Esophagus squamous epithelium (tissue), 5 donors: ENCODE measurements at places on chromosomes 7 and 10.

GRCh38 chr7:42606193-42606905 is 305.5 kb downstream of the C7orf25 start:
- DNase-seq, result no peak

GRCh38 chr7:133040674-133041073 is 41.2 kb downstream of the CHCHD3 start:
- DNase-seq, result no peak

GRCh38 chr7:25297278-25297677 is 69.0 kb upstream of the NPVF start:
- no peak for DNase-seq

GRCh38 chr10:105585753-105586152 is 944.7 kb downstream of the SORCS3 start:
- no peak for DNase-seq

- no peak for DNase-seq
These were observed 25.3 kb downstream of the DENND11 start for GRCh38 chr7:141676618-141677017.

GRCh38 chr7:64654796-64655548 is 11.0 kb upstream of the ZNF107 start:
- DNase-seq, result no peak

GRCh38 chr7:141512597-141512996 is 38.6 kb upstream of the AGK start:
- DNase-seq, result no peak

DNA sequence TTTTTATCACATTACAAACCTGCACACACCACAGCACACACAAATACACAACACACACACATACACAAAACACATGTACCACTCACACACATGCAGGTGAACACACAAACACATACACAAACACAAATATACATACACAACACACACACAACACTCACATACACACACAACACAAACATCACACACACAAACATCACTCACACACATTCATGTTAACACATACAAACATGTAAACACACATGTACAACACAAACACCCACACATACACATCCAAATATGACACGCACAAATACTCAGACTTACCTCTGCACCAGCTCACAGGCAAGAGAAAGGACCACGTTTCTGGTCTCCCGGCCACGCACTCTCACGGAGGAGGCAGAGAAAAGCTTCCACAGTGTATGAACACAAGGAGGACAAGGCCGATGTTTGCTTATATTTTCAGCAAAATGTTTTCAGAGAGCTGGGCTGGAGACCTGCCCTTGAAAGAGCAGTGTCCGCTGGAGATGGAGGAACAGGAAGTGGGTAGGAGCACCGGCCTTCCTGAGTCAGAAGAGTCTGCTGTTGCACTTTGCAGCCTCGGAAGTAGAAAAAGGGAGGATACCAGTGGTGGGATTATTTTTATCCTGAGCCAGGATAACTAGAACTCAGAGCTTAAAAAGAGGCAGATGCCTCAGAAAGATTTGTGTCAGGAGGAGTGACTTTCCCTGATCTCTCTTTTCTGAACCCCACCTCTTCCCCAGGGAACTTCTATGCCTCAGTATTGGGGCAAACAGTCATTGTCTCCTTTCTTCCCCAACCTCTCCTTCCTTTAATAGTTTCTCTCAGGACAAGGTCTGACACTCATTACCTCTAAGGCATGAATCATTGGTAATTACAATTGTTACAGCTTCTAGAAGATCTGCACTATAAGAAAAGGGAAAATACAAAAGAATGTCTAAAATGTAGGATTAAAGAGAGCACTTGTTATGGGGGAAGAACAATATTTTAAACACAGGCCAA is at the start of gene GIMAP6:
Gene GIMAP6 (minus strand): TSS at position 520 of the 999 bp plus-strand sequence. CDS start 2,243 bp downstream, outside the sequence.
- DNase-seq, result no peak

DNA sequence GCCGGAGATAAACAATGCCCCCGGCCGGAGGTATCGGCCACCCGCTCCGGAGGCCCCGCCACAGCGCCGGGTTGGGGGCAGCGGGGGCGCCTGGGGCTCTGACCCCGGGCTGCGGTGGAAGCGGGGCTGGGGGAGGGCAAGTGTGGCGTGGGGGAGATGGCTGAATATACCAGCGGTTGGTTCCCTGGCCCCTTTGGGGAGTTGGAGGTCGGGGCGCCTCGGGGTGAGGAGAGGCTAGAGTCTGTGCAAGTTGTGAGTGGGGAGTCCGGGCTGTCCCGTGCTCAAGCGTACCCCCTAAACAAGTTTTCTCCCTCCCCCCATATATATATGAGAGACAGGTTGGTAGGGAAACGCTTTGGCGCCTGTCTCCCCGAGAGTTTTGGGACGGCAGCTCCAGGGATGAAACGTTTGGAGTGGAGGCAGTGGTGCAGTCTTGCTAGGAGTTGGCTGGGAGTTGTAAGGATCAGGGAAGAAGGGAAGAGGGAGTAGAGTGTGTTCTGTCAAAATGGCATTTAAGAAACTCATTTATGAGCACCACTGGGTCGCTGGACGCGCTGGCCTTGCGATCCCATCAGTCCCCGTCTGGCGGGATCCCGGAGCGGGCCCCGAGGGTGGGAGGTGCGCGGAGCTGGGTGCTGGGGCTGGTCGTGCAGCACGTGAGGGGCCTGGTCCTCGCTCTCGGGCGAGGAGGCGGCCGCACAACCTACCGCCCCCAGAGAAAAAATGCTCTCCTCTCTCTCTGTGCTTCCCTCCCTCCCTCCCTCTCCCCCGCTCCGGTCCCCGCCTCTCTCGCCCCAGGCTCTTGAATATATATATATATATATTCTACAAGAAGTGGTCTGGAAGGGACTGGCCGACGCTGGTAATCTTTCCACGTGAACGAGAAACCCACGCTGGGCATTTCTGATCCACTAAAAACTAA is 1.1 kb downstream of the TET1 start:
- DNase-seq, result no peak

- no peak for DNase-seq
These were observed 169.5 kb upstream of the SVIL start for GRCh38 chr10:29804025-29804852.

DNA sequence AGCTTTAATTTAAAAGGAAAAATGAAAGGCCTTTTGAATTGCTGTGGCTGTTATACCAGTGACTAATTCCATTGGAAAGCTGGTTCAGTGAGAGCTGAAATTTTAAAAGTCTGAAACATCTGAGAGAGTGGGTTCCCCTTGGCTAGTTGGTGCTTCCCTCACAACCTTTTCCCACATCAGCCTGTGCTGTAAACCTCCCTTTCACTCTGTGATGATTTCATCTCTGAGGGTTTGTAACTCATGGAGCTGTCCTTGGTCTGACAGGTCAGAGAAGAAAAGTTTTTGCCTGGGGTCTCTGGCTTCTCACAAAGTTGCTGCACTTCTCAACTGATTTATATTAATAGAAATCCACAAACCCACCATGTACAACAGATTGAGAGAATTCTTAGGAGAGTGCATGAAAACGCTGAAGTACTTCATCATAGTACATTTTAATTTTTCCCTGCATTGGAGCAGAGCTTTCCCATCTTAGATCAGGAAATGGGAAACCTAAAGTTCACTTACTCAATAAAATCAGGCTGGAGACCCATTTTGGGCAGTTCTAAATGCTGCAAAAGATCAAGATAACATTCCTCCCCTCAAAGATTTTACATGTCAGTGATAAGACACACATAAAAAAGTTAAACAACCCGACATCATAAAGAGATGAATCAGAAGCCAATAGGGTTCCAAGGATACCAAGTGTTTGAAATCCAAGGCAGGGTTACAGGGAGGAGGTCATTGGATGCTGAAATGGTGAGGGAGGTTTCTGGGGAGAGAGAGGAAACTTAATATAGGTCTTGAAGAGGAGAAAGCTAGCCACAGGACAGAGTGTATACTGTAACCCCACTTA is 157.0 kb upstream of the MKLN1 start:
- DNase-seq, result no peak

DNA sequence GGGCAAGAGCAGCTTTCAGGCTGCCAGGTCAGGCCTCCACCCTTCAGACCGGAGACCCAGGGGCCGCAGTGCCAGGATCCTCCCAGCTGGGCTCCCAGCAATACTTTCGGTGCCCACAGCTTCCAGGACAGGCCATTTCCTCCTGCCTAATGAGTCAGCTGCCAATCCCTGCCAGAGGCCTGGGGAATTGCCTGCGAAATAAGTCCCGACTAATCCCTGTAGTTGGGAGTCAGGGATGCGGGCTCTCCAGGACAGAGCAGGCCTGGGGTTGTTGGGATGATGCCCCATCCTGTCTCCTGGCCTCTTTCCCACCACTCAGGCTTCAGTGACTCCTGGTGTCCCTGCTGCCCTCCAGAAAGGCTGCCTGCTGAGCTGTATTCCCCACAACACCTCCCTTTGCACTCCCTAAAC is 143.5 kb upstream of the UNC5B start:
- DNase-seq, result no peak

- no peak for DNase-seq
These were observed 276.5 kb upstream of the SMIM30 start for GRCh38 chr7:113394856-113395255.

DNA sequence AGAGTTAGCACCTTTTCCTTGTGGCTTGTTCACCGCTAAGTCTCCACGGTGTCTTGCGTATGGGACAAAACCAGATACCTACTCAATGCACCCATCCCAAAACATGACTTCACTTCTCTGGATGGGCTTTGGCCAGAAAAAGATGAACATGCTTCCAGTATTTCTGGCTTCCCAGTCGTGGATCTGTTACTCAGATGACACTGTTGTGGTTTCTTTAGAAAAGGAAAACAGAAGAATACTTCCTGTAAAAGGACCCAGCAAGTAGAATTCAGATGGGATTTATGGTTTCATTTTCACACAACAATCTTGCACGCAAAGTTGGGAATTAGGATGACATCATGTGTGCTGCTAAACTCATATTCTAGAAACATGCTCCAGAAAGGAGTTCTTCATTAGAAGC is 216.7 kb downstream of the ADAM12 start:
- DNase-seq, result no peak

- DNase-seq, result no peak
These were observed 4.0 kb upstream of the SVOPL start for GRCh38 chr7:138705167-138705566.

- no peak for DNase-seq
These were observed 13.1 kb downstream of the RBP3 start for GRCh38 chr10:47361293-47361692.

- no peak for DNase-seq
These were observed 558.8 kb upstream of the CNTNAP2 start for GRCh38 chr7:145557805-145558204.

DNA sequence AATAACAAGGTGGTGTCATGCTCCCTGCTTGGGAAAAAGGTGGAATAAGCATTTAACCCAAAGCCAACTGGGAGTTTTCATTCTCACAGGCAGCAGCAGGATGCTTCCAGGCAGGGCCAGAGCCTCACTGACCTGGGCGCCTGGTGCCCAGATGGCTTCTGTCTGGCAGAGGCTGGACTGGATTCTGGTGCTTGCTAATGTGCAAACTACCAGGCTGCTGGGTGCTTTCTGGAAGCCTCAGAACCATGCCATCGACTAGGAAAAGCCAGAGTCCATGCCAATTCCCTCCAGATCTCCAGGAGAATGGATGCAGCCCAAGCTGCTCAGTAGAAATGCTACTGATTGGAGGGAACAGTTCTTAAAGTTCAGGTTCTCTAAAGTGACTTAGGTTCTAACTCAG is 36.2 kb downstream of the VIPR2 start:
- DNase-seq, result no peak

DNA sequence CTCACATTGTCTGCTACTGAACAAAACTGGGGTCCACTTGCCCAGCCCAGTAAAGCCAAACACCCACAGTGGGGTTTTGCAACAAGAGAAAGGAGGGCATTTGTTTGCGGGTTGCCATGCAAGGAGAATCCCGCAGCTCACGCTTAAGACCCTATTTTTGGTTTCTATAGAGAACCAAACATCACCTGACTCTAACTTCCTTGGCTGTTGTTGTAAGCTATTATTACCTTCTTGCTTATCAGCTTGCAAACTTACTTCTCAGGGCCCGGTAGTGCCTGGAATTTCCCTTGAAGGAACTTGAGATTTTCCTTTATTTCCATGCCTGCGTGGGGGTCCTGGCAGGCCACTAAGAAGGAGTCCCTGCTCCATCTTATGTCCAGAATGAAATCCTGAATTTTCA is 20.7 kb downstream of the IFIT3 start:
- DNase-seq, result no peak

GRCh38 chr7:26965724-26966123 is 101.3 kb upstream of the SKAP2 start:
- no peak for DNase-seq

DNA sequence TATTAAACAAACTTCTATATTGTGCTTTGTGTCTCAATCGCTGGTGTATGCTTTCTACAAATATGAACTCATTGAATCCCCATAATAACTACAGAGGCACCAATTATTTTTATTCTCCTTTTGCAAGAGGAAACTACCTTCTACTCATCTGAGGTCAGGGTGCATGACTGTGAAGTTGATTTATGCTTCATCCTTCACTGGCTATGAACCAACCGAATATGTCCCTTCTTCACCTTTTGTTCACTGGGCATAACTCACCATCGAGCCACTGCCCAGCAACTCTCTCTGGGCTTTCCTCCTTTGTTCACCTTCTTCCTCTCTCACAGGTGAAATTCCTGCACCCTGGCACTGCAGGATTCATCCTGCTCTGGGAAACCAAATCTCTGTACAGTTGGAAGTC is 61.3 kb upstream of the PFKP start:
- no peak for DNase-seq

DNA sequence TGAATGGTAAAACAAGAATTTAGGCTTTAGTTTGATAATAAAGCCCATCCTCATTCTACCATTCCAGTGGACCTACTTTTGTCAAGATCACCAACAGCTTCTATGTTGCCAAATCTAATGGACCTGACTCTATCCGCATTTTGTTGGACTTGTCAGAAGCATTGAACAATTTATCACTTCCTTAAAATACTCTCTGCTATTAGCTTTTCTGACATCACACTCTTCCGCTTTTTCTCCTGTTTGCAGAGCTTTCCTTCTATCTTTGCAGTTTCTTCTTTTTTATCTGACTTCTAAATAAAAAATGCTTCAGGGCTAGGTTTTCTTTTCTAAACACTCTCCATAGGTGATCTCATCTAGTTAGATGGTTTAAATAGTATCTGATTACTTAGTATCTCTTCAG is 42.7 kb upstream of the SMIM30 start:
- DNase-seq, result no peak

DNA sequence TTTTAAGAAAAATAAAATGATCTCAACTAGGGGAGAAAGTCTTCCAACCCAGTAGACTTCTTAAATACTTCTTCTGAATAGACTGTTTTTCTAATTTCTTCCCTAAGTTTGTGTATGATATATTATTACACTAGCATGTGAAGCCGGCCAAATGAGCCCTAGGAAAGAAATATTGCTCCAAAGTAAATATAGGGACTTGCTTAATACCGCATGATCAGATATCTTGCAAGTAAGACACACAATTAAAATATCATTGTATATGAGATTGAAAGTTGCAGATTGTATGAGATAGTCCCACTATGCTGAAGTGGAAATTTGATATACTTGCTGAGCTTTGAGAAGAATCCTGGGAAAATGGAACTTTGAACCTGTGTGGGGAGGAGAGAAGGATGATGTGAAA is 225.7 kb downstream of the BAMBI start:
- DNase-seq, result no peak

DNA sequence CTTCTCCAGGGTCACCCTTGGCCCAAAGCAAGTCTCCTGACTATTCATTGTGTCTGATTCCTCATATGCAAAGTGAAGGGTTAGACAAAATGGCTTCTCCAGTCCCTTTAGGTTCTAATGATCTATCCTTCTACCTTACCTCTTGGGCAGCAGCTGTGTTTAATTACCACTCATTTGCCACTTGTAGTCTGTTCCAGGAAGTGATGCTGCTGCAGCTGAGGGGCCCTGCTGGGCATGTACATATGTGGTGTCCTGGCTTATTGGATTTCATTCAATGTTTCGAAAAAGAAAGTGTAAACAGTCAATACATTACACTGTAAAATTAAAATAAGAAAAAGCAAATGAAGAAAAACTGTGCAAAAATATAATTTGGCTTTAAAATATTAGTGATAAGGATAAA is 36.6 kb downstream of the SCIN start:
- no peak for DNase-seq
